ENCODE measurements at places on chromosomes 12 and 14.

GRCh38 chr12:131797588-131797934 lies 30.6 kb upstream of the MMP17 start:
- no peak for DNase-seq

DNA sequence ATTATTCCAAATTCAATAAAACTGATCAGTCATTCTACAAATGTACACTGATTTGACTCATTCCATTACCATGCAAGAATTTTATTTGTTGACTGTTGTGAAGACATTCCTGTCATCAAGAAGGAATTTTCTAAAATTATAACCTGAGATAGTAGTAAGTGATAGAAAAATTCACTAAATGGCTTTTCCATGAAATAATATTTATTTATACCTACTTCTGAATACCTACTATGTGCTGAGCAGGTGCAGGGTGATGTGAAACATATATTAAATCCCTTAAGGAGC lies 841.7 kb downstream of the NRXN3 start:
- DNase-seq, result no peak

GRCh38 chr14:20798318-20798717 lies 4.3 kb downstream of the RNASE1 start:
- no peak for DNase-seq

- DNase-seq, result no peak
These were observed 322.1 kb downstream of the CCDC91 start for GRCh38 chr12:28512406-28512805.

DNA sequence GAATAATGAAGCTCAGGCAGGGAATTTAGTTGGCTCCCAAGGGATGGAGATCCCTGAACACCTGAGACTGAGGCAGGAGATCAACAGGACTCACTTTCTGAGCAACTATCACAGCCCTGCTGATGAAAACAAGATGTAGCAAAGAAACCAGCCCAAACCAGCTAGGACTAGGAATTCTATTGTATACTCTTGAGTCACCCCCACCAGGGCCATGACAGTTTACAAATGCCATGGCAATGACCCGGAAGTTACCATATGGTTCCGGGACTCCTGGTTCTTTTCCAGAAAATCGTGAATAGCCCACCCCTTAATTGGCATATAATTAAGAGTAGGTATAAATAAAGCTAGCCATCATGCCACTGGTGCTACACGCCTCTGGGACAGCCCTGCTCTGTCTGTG lies 46.0 kb upstream of the OASL start:
- no peak for DNase-seq

DNA sequence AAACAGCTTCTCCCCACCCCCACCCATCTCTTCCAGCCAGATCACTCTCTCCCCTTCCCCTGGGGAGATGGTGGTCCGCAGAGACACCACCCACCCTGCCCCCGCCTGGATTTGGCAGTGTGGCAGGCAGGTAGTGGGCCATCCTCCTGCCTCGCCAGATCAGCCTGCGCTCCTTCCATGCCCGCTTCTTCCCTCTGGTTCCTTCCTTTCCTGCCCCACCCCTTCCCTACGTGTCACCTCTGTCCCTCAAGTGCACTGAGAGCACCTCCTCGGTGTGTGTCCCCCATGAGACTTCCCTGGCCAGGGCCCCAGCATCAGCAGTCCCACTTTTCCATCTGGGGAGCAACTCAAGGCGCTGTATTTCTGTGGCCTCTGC lies 632 bp downstream of the NYNRIN start:
- DNase-seq, result no peak

Measured in activated T-cell treated with anti-CD3 and anti-CD28 coated beads for 24 hours (primary cell).